ENCODE measurements at places on chromosomes 3 and 15.

GRCh38 chr3:52110502-52110901 is 43.7 kb downstream of the POC1A start:
- no peak for DNase-seq

DNA sequence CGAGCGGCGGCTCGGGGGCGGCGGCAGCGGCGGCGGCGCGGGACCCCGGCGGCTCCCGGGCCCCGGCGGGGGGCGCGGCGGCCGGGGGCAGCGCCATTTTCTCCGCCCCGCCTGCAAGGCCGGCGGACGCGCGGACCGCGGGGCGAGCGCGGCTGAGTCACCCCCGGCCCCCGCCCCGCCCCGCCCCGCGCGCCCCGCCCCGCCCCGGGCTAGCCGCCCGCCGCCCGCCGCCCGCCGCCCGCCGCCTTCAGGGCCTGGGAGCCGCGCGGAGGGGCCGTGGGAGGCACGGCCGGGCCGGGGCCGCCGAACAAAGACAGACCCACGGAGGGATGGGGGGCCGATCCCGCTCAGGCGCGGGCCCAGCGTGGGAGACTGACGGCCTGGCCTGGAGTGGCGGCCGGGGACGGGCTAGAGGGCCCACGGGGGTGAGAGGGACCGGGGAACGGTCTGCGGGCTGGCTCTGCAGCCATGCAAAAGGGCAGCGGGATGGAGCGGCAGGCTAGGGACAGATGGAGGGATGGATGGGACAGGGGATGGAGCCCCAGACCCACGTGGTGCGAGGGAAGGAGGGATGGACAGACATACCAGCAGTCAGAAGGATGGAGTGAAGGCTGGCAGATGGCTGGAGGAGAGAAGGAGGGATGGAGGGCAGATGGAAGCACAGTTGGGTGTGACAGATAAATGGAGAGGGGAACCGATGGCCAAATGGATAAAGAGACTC is at the start of gene EIF4E3:
EIF4E3 (minus strand) TSS at position 132 of the 721 bp plus-strand sequence; CDS start at position 97, 35 bp downstream.
- no peak for DNase-seq

DNA sequence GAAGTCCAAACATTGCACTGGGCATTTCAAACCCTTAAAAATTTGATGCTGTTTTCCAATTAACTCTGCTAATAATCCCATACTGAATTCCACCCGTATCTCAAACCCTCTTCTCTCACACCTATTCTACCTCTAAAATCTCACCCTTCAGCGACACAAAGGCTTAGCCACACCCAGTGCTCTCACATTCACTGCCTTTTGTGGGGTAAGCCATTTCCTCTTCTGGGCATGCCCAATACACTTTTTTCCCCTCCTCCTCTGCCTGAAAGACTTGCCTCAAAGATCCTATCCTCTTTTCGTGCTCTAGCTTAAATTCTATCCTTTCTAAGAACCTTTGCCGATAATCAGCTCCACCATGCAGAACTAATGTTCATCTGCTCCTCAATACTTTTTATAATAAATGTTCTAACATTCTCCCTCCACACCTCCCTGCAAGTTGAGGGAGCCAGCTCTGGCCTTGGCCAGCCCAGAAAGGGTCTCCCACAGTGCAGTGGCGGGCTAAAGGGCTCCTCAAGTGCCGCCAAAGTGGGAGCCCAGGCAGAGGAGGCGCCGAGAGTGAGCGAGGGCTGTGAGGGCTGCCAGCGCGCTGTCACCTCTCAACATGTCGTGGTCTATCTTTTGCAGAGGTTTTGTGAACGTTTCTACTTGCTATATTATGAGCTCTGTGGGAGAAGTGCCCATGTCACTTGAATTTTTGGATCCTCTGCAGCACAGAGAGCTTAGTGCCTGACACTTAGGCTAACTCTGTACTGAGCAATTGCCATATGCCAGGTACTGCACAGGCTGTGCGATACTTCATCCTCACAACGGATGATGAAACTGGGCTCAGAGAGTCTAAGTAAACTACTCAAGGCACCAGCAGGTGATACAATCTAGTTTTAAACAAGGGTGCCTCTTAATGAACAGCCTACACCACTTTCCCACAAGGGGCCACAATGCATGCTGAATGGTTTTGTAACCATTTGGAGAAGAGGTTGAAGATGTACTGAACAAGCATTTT is 53.6 kb upstream of the BCL6 start:
- no peak for DNase-seq

GRCh38 chr3:73601011-73601410 is 23.7 kb downstream of the PDZRN3 start:
- no peak for DNase-seq

- no peak for DNase-seq
Measured at GRCh38 chr15:56783156-56783856, 50.0 kb upstream of the ZNF280D start.

DNA sequence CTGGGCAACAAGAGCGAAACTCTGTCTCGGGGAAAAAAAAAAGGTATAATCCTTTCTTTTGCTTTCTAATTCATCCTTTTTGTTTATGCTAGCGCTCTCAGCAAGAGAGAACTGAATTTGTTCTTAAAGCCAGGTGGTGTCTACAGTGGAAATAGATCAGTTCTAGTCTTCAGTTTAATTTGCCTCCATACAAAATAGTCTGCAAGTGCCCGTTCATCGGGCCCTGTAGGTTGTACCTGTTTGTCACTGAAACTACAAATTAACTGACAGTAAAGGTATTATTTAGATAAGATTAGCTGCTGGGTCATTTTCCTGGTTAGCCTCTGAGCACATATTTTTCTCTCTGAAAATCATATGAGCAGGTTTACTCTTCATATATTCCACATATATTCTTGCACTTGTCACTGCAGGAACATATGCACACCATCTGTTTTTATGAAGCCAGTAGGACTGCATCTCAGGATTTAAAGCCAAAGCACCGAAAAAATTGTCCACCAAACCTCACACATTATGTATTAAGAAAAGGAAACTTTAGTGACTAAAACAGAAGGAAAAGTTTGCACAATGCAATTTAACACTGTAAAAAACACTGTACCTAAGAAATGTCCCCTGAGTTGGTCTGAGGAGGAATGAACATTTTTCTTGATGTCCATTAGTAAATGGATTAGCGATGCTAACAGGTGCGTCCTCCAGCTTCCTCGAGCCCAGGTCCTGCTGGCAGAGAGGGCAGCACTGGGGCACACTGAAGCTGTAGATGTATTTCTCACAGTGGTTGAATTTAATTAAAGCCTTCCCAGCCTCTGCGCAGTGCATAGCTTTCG is 437 bp downstream of the MKRN2OS start:
- DNase-seq: no peak

DNA sequence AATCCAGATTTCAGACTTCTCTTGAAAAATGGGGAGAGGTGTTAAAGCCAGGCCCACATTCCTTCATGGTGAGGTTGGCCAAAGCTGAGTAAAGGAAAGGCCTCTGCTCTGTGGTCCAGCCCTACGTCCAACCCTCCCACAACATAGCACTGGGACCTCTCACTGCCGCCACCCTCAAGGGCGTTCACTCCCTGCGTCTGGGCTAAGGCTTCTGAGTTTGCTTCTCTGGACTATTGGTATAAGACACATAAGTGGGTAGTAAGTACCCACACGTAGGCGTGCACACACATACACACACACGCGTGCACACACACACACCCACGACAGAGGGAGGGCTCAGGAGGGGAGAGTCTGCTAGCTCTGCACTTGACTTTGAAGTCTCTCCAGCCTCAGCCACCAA is 80.2 kb upstream of the PXYLP1 start:
- no peak for DNase-seq

- DNase-seq: no peak
Measured at GRCh38 chr3:72311425-72311824, 526.5 kb upstream of the PROK2 start.

DNA sequence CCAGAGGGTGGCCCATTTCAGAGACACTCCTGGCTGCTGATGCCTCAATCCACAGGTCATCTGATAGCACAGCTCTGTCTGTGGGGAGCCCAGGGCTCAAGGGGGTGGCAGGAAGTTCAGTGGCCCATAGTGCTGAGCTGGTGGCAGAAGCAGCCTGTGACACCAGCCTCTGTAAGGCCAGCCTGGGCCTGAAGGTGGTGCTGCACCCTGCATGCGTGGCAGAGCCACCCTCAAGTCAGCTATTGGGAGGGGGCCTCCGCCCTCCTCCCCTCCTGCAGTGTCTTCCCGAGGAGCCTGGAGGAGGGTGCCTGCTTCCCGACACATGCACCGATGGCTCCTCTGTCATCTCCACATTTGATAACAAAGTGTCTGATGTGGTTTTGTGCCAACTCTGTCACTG is 3.0 kb downstream of the PLA1A start:
- DNase-seq: no peak

GRCh38 chr3:106296062-106296461 is 427.2 kb upstream of the CBLB start:
- DNase-seq: no peak

DNA sequence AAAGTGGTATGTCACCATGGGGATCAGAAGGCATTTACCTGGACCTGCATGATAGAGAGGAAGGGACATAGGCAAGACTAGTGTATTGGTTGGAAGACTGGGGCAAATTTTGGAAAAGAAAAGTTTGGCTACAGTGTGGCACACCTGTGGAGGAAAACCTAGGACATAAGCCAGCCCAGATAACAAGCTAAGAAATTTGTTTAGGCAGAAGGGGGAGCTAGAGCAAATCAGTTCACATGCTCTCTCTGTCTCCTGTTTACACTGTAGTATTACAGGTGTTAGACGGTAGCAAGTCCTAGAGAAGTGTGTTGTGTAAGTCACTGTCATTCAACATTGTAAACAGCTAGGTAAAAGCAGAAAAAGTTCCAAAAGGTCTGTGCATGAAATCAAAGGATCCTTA is 11.9 kb upstream of the ALDH1A2 start:
- no peak for DNase-seq

DNA sequence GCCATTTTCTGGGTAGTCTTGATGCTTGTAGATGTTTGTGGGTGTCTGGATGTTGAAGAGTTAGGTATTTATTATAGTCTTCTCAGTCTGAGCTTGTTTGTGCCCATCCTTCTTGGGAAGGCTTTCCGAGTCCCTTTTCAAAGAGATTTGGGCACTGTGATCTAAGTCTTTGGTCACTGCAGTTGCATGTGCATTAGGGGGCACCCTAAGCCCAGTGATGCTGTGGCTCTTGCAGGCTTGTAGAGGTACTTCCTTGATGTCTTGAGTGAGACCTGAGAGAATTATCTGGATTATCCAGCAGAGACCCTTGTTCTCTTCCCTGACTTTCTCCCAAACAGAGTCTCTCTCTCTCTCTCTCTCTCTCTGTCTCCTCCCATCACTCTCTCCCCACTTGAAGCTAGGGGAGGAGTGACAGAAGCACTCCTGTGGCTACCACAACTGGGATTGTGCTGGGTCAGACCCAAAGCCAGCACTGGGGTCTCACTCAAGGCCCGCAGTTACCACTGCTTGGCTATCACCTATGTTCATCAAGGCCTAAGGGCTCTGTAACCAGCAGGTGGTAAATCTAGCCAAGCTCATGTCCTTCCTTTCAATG is 68.5 kb downstream of the TMCO5A start:
- no peak for DNase-seq

DNA sequence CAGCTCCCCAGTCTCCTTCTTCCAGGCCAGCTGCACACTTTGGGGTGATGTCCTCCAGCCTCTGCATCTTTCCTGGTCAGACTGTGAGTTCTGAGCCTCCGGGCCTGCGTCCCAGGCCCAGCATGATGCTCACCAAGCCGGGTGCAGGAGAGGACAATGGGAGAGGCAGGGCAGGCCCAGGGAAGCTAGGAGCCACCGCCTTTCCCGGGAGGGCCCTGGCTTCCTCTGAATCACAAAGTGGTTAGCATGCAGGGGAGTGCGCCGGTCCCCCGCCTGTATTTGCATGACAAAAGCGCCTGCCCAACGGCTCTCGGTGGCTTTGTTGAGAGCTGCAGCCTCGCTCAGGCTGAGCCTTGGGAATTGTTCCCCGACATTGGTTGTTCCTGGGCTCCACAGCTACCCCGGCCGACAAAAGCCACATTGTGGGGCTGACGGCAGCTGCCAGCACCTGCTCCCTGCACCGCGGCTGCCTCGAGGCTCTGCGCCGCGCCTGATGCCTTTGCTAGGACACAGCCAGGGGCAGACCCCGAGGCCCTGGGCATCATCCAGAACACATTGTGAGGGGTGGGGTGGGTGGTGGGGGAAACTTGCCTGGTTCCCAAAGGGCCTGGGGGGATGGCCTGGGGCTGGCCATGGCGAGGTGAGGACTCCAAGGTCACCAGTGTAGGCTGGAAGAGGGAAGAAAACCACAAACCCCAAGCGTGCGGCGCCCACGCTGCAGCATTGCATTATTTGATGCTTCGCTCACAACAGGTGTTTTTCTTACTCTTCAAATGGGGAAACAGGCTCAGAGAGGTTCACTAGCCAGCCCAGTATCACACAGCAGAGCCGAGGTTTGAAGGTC is 20.0 kb upstream of the KLF13 start:
- no peak for DNase-seq

- no peak for DNase-seq
Measured at GRCh38 chr15:76901965-76902364, 3.2 kb downstream of the SCAPER start.

DNA sequence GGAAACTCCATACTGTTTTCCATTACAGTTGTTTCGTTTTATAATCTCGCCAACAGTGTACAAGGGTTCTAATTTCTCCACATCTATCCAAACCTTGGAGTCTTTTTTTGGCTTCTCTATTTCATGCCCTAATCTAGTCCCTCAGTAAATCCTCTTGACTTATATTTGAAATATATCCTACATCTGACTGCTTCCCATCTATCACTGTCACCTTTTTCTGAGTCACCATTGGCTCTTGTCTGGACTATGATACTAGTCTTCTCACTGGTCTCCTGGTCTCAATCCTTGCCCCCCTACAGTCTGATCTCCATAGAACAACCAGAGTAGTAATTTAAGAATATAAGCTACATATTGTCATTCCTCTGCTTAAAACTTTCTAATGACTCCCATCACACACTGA is 80.0 kb downstream of the ITPR1 start:
- no peak for DNase-seq

DNA sequence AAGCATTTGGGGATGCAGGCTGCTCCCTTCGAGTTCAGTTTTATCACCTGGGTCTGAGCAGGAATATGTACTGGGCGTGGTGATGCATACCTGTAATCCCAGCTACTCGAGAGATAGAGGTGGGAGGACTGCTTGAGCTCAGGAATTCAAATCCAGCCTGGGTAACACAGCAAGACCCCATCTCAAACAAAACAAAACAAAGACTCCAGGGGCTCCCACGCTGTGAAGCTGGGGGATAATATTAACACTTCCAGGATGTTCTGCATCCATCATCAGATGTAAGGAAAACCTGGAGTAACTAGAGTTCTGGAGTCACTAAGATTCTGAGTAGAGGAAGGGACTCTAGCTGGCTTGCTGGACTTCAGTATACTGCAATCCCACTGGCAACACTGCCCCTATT is 40.6 kb downstream of the LYZL4 start:
- DNase-seq: no peak

GRCh38 chr15:101165905-101166471 is 85.9 kb downstream of the CHSY1 start:
- DNase-seq: no peak

DNA sequence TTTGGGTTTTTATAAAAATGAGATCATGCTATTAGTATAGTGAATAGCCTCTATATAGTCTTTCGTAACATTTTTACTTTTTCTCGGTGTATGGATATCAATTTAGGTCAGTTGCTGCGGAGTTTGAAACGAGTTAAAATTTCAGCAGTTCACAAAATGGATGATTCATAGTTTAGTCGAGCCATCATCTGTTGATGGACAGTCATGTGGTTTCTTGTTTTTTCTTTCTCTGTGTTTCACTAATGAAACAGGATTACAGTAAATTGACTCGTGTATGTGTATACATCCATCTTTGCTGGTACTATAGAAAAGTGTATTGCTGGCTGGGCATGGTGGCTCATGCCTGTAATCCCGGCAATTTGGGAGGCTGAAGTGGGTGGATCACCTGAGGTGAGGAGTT is 106.8 kb downstream of the IGF1R start:
- DNase-seq: no peak
